Stimulated activated CD4-positive, alpha-beta T cell treated with anti-CD3 and anti-CD28 coated beads, Interleukin-15, amount 100 ng/mL, for 1 hour (primary cell): ENCODE measurements at places on chromosomes 4 and X.

GRCh38 chr4:110631584-110632505 lies 9.0 kb upstream of the PITX2 start:
- DNase-seq: no peak

- DNase-seq: no peak
These were observed 31.0 kb upstream of the SLC25A4 start for GRCh38 chr4:185112104-185112503.

- DNase-seq: no peak
These were observed 238.1 kb downstream of the DHRSX start for GRCh38 chrX:2262668-2263055.

DNA sequence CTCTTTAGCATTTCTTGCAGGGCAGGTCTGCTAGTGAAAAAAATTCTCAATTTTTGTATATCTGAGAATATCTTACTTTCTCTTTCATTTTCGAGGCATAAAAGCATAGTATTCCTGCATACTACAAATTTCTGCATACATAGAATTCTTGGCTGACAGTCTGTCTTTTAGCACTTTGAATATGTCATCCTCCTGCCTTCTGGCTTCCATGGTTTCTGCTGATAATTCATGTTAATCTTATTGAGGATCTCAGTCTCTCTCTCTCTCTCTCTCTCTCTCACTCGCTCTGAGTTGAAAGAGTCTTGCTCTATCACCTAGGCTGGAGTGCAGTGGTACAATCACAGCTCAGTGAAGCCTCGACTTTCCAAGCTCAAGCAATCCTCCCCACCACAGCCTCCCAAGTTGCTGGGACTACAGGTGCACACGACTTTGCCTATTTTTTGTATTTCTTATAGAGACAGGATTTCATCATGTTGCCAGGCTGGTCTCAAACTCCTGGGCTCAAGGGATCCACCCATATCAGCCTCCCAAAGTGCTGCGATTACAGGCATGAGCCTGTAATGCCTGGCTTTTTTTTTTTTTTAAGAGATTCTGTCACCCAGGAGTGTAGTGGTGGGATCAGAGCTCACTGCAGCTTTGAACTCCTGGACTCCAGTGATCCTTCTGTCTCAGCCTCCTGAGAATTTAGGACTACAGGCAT lies 161.3 kb downstream of the FNIP2 start:
- DNase-seq: no peak

- no peak for DNase-seq
These were observed 102.1 kb downstream of the ANXA3 start for GRCh38 chr4:78653655-78654054.

- no peak for DNase-seq
These were observed 31.2 kb downstream of the LGI2 start for GRCh38 chr4:24999392-25000089.

GRCh38 chr4:114734594-114734993 lies 136.0 kb downstream of the UGT8 start:
- no peak for DNase-seq

- no peak for DNase-seq
These were observed 19.9 kb upstream of the CEP135 start for GRCh38 chr4:55928846-55929245.

GRCh38 chr4:126778348-126778747 lies 854.4 kb upstream of the INTU start:
- DNase-seq: no peak

- DNase-seq: no peak
These were observed 686 bp downstream of the FIP1L1 start for GRCh38 chr4:53378171-53378482.

DNA sequence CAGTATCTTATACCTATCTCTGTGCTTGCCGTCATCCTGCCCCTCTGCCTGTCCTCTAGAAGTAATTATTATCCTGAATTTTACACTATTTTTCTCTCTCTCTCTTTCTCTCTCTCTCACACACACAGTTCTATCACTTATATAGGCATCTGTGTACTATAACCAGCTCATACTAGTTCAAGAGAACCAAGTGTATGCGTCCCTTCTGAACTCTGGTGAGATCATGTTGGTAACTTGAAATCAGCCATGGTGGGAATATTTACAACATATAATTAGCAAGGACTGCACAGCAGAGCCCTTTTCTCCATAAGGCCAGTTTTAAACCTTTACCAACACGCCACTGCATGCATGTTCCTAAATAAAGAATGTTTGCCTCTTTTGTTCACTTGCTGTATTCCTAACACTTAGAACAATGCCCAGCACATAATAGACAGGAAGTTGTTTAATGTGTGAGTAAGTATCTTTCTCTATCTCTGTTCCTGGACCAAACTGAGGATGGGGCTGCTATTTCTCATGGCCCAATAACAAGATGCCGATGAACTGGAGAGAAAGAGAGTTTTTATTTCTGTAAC lies 51.1 kb upstream of the IL21 start:
- DNase-seq: no peak

- DNase-seq: no peak
These were observed 33.3 kb upstream of the MAML3 start for GRCh38 chr4:140187316-140187695.

DNA sequence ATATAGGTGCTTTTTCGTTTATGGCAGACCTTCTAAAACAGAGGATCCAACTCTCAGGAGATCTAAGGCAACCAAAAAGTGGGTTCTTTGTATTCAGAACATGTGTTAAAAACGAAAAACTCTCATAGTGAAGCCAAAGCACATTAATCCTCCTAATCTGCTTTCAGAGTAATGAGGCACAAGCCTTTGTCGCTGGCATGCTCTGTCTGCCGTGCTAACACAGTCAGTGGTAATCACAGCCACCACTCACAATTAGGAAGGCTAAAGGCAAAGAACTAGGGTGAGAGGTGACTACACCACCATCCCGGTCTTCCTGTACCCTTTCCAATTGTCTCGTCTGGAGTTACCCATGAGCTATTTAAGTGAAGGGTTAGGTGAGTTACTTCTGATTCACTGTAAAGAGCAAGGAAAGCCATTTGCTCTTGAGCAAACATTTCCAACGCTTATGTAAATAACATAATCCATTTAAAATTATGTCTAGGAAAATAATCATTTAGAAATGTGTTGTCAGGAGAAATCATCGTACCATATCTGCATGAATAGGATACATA lies 40.7 kb downstream of the NPY2R start:
- no peak for DNase-seq

DNA sequence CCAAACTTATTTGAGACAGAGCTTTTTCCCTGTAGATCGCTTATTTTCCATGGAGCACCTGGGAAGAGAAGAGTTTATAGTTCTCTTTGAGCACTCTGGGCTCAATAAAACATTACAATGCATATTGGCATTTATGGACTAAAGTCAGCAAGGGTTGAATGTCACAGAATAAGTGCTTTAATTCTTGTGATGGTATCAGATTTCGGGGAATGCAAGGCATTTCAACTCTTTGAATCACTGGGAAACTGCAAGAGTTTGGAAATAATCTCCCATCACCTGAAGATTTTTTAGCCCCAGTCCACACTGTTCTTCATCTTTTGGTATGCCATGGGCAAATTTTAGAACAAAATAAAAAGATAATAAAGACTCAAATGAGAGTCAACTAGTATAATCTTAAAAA lies 111.5 kb upstream of the WDFY3 start:
- DNase-seq: no peak

DNA sequence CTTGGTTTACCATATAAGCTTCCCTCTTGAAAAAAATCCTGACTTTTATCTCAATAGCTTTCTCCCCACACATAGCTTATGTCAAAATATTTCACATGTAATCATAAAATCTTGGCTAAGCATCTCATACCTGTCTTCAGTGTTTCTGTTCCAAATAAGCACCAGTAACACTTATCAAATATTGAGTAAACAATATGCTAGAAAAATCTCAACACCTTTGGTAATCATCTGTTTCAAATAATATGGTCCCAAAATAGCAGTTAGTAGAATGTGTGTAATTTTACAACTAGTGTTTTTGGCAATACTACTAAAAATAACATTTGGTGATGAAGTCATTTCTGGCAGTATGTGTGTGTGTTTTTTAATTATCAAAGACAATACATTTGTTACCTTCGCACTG lies 2138.2 kb downstream of the PCDH7 start:
- DNase-seq: no peak

GRCh38 chr4:10164877-10165283 lies 48.3 kb upstream of the WDR1 start:
- DNase-seq: no peak

DNA sequence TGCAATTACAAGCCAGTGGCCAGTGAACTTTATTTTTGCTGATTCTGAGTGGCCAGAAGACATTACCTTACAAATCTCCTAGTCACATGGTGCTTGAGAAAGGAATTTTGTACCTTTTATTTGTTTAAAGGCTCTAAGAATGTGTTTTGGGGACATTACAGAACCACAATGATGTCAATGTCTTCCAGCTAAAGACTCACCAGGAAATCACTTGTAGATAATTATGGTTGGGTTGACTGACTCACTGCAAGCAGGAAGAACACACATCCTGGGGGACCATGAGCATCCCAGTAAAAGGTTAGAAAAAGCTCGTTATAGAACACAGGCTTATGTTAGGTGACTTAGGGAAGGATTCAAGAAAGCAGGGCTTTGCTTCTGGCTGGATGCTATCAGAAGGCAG lies 119.4 kb upstream of the FAM9B start:
- no peak for DNase-seq

- no peak for DNase-seq
These were observed 32.7 kb downstream of the TBC1D14 start for GRCh38 chr4:6942238-6942800.

DNA sequence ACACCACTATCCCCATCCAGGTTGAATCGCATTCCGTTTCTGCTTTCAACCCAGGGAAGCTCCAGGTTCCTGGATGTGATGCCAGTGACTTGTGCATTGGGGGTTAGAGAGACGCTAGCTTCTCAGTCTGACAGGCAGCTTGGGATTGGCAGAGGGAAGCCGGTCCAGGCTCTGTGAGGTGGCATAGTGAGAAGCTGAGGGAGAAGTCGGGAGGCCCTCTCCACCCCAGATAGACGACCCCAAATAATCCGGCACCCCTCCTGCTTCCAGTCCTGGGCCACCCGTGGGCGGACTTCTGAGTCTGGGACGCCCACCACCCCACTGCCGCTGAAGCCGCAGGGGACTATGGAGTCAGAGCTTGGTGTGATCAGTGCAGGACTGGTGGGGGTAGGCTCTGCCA lies 7.4 kb downstream of the MAGEA4 start:
- no peak for DNase-seq

GRCh38 chr4:2459589-2460349 lies 9.1 kb upstream of the RNF4 start:
- DNase-seq: no peak

- DNase-seq: no peak
These were observed 26.4 kb upstream of the LRCH2 start for GRCh38 chrX:115260330-115260729.
